CD4-positive, alpha-beta T cell treated with Interleukin-2 at 100 ng/mL for 4 hours (primary cell): ENCODE measurements at places on chromosomes 2 and 18.

GRCh38 chr2:174009488-174010223 is 44.5 kb upstream of the SP3 start:
- no peak for DNase-seq

- no peak for DNase-seq
Measured at GRCh38 chr2:156915332-156915731, 342.2 kb upstream of the GALNT5 start.

- DNase-seq = no peak
Measured at GRCh38 chr2:45710468-45710867, 59.0 kb downstream of the PRKCE start.

DNA sequence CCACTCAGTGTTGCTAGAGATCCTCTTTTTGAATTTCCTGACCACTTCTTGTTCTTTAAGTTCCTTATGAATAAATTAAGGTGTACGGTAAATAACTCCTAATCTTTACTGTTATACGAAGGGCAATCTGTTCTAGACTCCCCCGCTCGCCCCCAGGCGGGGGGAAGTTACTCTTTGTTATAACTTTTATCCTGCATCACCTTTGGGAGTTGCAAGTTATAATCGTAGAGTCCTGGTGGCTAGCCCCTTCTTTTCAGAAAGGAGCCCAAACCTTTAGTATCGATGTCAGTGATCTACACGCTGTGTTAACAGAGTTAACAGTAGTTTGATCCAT is 652 bp downstream of the GCA start:
- no peak for DNase-seq

- no peak for DNase-seq
Measured at GRCh38 chr2:4354164-4354563, 650.8 kb downstream of the DCDC2C start.

- no peak for DNase-seq
Measured at GRCh38 chr2:71516253-71516888, 63.0 kb downstream of the DYSF start.

- no peak for DNase-seq
Measured at GRCh38 chr18:40957533-40958070, 997.4 kb upstream of the PIK3C3 start.
